ENCODE measurements at places on chromosomes 3 and 15.

DNA sequence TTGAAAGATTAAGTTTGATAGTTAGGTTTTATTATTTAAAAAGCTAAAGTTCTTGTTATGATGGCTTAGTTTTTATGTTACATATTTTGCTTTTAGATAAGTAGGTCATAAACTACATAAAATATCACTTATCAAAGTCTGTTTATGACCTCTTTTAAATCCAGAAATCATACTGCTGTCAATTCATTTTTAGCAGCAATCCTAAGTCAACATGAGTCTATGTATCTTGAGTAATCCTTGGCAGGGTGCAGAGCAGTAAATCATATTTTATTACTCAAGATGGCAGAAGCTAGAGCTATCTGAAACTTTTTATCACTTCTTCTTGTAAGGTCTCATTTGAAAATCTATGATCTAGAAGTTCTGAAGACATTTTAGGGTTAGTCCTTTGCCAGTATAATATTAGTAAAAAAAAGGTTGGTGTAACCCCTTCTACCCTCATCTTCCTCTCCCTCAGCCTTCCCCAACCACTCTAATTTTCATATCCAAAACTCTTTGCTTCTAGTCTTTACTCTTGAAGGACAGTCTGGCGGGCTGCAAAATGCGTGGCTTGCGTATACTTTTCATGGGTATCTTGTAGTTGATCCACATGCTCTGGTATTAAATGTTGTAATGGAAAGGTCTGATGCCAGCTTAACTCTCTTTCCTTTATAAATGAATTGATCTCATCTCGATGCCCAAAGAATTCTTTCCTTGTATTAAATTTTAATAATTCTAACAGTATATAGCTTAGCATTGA, 134.0 kb upstream of the THRB start:
- no peak for DNase-seq

DNA sequence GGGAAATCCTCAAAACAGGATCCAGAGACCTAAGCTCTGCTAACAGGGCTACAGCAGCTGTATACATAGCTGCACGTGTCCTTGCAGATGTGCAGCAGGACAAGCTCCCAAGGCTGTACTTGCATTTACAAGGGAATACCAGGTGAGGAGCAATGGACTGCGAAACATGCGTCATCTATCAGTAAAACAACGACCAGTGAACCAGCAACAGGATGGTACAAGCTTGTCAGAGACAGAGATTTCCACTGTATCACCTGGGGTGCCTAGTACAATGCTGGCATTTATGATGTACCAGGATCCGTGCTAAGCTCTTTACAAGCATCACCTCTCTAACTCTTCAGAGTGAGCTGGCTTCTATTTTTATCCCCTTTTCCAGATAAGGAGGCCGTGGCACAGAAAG, 227.3 kb downstream of the FOXP1 start:
- DNase-seq = no peak

DNA sequence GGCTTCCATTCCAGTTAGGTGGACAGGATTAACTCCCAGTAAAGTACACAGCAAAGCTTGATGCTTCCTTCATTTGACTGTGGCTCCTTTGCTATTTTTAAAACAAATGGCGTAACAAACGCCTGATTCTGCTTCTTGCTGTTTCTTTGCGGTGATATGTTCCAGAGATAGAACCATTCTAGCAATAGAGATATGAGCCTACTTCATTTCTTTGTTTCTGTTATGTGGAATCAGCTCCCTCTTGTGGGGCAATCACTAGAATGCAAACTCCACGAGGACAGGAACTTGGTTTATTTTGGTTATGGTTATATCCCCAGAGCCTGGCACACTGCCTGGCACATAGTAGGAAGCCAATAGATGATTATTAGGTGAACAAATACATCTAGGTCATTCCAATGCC, 122.6 kb upstream of the SLC6A11 start:
- DNase-seq = no peak

GRCh38 chr15:45747426-45747825, 112.6 kb downstream of the SQOR start:
- no peak for DNase-seq

- DNase-seq = no peak
These were observed 187.3 kb downstream of the KCNAB1 start for GRCh38 chr3:156307704-156308103.

DNA sequence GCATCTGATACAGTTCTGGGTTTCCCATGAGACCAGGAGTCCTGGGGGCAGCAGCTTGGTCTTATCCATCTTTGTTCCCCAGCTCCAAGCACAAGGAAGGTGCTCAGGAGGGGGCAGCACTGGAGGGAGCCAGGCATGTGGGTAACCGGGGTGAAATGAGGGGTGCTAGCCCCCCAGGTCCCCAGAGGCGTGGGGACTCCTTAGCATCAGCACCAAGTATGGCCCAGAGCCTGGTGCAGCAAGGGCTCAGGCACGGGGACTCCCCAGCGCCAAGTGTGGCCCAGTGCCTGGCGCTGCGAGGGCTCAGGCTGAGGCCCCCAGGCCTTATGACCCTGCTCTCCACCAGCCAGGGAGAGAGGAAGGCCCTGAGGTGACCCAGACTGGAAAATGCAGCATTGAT, 94.1 kb downstream of the CHSY1 start:
- DNase-seq = no peak

- DNase-seq = no peak
These were observed 87.8 kb upstream of the MANF start for GRCh38 chr3:51297333-51297732.

DNA sequence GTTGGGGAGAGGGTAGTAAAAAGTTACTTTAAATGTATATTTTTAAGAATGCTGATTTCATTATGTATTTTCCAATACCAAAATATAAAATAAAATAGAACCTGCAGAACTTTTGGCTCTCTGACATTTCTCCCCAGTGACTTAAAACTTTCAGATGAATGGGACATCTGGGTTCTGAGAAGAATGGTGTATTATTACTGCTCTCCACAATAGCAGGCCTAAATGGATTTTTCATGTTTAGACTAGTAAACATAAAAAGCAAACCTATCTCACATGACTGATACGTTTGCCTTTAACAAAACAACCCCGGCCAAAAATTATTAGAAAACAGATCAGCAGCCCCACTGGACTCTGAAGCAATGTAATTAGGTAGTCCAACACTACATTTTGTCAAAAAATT, 73.8 kb downstream of the FHIT start:
- no peak for DNase-seq

- DNase-seq = no peak
These were observed 9.2 kb upstream of the FNDC3B start for GRCh38 chr3:172030181-172030580.

- peak; percentile 11 for DNase-seq
These were observed 3.0 kb upstream of the CD80 start for GRCh38 chr3:119562307-119562961.

- no peak for DNase-seq
These were observed 12.0 kb downstream of the MESD start for GRCh38 chr15:80977627-80978036.

DNA sequence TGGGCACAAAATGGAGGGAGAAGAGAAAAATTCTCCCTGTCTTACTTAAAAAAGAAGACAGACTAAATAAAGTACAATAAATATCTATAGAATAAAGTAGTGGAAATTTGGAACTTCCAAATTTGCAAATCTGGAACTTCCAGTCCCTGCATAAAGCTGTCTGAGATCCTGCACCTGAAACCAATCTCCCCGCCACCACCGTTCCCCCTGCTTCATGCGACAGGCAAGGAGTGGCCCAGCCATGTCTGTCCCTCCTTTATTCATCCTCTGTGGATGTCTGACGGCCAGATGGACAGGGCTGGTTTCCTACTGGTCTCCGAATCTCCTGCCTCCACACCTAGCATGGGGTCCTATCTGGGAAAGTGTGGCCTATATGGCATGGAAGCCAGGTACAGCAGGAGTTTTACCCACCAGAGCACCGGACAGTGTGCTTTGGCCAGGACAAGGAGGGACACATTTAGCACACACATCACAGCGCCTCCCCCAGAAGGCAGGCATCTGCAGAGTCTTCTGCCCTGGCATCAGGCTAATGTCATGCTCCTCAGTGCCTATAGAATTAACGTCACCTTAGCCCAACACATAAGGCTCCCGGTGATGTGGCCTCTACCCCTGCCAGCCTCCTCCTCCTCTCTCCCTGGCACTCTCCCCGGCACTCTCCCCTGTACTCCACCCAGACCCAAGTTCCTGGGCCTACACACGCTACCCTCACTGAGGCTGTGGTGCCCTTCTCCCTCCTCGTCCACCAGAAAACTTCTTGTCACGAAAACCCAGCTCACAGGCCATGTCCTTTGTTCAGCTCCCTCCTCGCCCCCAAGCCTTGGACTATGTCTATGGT, 170.8 kb downstream of the XXYLT1 start:
- no peak for DNase-seq

DNA sequence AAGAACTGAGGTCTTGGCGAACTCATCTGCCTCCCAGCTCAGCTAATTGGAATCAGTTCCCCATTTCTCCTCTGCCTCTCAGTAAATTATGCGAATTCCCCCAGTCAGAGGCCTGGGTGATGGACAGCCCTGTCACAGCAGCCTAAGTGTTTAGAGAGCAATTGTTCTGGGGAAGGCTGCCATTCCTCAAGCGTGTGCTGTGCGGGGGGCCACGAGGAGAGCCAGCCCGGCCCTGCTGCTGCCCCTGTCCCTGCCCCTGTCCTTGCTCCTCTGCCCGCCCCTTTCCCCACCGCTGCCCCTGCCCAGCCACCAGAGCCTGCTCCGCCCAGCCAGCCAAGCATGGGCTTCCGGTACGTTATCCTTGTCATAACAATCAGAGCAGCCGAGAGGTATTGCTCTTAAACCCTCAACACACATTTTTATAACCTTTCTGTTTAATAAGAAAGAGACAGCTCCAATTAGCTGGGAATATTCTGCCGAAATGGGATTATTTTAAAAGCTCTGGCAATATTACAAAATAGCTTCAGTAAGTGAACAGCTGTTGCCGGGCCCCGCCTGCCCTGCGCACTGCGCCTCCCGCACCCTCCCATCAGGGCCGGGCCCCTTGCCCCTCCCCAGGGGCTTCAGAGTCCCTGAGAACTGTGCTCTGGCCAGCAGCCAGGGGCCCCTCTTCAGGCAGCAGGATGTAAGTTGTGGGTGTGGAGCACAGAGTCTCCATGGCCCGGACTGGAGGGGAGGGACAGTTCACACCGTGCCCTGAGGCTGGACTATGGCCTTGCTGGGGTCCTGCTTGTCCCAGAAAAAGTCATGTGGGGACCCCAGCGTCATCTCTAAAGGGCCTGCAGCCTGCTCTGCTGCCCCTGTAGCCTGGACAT, 12.4 kb upstream of the CACNA2D2 start:
- no peak for DNase-seq

DNA sequence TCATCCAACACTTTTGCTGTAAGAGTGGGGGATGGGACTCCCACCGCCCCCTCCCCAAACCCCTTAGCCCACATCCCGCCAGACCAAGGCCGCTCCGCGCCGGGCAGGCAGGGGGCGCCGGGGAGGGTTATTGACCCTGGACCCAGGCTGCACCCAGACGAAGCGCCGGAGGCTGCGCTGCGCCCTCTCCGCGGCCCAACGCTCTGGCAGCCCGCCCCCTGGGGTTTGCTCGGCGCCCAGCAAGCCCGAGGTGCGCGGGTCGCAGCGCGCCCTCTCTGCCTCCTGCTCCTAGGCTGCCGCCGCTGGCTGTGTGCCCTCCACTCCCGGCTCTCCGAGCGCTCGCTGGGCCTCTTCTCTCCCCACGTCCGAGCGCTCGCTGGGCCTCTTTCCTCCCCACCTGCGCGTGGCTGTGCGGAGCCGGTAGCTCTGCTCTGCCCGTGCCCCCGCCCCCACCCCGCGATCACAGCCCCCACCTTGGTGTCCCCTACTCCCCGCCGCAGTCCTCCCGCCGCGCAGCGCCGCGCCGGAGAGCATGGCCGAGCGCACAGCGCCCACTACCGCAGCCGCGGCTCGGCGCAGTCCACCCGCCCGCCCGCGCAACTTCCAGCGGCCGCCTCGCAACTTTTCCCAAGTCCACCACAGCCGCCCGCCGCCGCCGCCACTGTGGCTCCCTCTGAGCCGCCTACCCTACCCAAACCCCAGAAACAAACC, 1.2 kb downstream of the MECOM start:
- DNase-seq = no peak

- no peak for DNase-seq
These were observed 3.2 kb upstream of the GABRG3 start for GRCh38 chr15:26967719-26968269.

DNA sequence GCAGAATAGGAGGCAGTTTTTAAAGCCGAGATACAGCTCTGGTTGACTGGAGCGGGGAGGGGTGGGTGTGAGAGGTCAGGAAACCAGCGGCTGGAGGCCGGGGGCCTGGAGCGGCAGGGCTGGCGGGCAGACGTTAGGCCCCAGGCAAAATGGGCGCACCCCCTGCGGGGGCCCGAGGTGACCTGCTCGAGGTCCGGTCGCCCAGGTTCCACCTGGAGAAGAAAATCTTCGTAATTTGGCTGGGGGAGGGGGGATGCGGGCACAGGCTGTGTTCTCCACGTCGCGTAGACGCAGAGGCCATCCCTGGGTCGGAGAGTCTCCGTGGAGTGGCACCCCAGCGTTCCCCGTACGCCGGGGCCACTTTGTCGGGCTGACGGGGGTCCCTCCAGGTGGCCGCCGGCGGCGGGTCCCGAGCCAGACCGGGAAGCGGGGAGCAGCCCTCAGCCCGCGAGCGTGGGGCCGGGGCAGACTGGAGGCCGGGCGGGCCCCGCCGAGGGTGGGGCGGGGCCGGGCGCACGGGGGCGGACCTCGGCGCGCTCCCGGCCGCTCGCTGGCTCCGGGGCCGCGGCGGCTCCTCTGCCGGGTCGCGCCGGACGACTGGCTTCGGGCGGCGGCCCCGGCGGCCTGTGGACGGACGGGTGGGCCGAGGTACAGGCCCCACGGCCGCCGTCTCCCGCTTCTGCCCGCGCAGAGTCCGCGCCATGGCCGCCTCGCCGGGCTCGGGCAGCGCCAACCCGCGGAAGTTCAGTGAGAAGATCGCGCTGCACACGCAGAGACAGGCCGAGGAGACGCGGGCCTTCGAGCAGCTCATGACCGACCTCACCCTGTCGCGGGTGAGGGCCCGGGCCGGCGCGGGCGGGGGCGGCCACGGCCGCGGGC, at the start of gene CRTC3:
CRTC3 (plus strand) TSS at position 553 of the 879 bp plus-strand sequence; CDS start at position 702, 149 bp downstream.
- DNase-seq = peak; percentile 25

GRCh38 chr15:26838742-26839460, 28.0 kb upstream of the GABRA5 start:
- DNase-seq = no peak

- DNase-seq = no peak
These were observed 130.6 kb downstream of the MBNL1 start for GRCh38 chr3:152399374-152399773.

- DNase-seq = no peak
These were observed 57.7 kb downstream of the FEM1B start for GRCh38 chr15:68335251-68335650.

DNA sequence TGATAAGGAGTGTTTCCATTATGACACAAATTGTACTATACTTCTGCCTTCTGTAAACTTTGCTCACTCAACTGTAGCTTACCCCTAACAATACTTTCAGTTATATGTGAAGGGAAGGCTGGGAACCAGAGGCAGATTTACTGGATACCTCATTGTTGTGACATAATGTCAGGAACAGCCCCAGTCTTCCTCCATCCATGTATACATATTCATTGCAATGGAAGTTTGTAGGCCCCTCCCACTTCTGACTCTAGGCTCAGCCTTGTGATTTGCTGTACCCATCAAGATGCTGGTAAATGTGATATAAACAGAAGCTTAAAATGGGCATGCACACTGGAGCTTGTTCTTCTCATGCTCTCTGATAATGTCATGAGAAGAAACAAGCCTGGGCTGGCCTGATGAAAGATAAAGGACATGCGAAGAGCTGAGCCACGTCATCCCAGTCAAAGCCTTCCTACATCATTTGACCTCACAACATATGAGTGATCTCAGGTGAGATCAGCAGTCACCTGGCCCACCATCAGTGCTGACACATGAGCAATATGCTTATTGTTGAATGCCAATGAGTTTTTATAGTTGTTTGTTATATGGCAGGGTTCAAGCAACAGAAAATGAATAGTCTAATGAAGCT, 267.8 kb downstream of the GAP43 start:
- no peak for DNase-seq
